ENCODE measurements at places on chromosomes 12 and 14. TPM values are rescaled to one million over a fixed set of nuclear protein-coding genes. Genes with fewer than 3 reads are reported as not detected.
A peak's percentile ranks its signal among the peaks of the same experiment; 100 is the strongest.

GRCh38 chr14:99136047-99136400 lies 136.0 kb downstream of the BCL11B start:
- no peak for DNase-seq

DNA sequence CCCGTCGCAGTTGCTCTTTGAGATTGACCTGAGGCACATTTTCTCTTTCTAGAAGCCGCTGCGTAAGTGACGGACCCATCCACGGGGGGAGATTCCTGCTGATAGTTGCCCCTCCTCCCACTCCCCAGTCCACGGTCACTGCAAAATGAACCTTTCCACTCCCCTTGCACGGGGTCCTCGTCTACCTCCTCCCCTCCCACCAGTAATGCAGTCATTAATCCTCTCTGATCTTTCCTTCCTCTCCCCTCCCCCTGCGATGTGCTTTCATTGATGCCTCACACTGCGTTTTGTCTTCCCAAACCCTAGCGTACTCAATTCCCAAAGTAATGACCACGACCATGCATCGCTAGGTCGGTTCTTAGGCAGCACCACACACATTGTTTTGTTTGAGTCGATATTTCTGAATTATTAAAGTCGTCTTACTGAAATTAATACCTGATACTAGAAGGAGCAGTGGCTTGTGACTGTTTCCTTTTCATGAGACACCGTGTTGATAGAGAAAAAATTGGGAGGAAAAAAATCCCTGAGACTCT lies 857 bp downstream of the ETNK1 start:
- DNase-seq: peak; percentile 62

DNA sequence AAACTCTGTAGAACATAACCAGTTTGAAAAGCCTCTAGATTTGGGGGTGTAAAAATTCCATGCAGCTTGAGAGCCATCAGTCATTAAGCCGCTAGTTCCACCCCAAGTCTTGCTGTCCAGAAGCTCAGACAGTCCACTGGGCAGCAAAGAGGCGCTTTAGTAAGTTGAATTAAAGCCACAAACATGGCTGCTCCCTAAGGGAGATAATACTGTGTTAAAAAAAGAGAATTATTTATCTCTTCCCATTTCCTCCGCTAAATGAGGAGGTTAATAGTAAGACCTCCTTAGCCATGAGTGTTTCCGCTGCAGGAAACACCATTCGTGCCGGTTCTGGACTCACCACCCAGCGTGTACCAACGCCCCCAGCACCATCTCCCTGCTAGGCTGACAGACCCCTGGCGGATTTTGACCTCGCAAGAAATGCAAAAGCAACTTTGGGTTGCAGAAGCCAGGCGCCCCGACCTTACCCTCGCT lies 536 bp downstream of the TM7SF3 start:
- no peak for DNase-seq

DNA sequence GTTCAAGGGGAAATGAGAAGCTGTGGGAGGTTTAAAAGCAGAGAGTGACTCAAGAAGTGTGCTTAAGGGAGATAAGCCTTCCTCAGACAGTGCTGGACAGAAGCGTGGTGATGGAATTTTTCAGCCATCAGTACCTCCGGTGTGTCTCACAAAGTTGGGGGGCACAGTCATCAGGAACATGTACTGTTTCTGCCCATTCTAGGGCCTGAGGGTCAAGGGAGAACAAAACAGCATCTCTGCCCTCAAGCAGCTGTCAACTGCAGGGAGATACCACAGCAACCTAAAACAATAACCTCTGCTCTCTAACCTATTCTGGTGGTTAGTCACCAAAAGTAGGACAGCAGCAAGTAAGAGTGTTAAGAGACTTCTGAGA lies 2.0 kb upstream of the STON2 start:
- DNase-seq: no peak

- no peak for DNase-seq
Measured at GRCh38 chr12:74535536-74535935, 2.1 kb upstream of the ATXN7L3B start.

DNA sequence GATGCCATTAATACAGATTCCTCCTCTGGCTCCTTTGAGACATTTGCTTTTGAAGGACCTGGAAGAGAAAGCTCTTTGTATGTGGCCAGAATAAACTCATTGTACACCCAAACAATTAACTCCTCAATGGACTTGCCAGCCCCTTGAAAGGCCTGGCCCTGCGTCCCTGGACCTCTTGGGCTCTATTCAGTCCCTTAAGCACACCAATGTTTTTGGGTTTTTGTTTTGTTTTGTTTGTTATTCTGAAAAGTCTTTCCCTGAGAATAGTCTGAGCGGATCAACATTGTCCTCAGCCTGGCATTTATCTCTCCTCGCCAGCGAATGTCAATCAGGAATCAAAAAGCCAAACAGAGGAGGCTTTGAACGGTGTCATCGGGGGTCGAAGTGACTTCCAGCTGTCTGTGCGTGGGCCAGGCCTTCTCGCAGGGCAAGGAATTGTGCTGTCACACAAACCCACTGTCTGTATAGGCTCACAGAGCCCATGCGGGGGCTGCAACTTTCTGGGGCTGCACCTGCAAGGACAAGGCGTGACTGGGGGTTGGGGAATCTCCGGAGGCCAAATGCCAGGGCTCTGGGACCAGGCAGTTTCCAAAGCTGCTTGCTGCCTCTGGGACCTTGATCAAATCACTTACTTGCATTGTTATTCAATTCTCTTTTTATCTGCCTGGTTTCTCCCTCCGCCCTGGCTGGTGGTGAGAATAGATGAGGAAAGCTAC lies 108.3 kb downstream of the SMOC1 start:
- no peak for DNase-seq

DNA sequence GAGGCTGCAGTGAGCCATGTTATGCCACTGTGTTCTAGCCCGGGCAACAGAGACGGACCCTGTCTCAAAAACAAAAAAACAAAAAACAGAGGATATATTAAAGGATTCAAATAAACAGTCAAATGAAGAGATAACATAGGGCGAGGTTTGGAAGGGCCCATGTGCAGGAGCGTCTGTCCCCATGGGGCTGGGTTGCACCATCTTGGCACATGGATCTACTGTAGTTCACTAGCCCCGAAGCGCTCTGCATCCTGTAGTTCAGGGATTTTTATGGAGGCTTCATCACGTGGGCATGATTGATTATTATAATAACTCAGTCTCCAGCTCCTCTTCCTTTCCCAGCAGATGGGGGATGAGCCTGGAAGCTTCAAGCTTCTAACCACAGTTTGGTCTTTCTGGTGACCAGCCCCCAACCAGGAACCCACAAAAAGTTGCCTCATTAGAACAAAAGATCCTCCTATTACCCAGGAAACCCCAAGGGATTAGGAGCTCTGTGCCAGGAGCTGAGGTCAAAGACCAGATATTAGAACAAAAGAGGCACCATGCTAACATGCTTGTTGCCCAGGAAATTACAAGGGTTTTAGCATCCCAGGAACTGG lies 59.9 kb downstream of the HCAR2 start:
- no peak for DNase-seq

DNA sequence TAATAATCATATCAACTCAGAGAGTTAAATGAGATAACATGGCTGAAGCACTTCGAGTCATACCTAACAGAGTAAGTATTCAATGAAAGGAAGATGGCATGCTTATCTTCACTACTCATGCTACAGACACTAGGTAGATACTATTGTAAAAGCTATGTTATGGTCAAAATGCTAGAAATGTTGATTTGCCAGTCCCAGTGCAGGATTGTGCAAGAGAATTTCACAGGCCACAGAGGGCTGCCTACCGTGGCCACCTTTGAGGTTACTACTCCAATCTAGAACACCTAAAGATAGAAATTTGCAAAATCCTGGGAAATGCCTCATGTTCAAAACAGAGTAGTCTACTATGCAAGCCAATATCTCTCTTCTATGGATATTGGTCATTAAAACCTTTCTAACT lies 75.3 kb upstream of the PLEKHG7 start:
- DNase-seq: no peak

- no peak for DNase-seq
Measured at GRCh38 chr12:8596561-8596960, 16.1 kb downstream of the AICDA start.

The TAS2R42 gene
- not detected for total RNA-seq

The CAPS2 gene
- total RNA-seq: 14.1 TPM

The CFAP251 gene
- 10.8 TPM for total RNA-seq

The KCNH3 gene
- total RNA-seq: 2.8 TPM

The ZNF641 gene
- 23.8 TPM for total RNA-seq

The KLRB1 gene
- total RNA-seq: 3.0 TPM

Measured in kidney (tissue), 22 donors.